ENCODE measurements at places on chromosomes 7 and 10. TPM values are rescaled to one million over a fixed set of nuclear protein-coding genes. Genes with fewer than 3 reads are reported as not detected.

- no peak for DNase-seq
These were observed 98.7 kb upstream of the DNAJB6 start for GRCh38 chr7:157238087-157238486.

GRCh38 chr7:29989257-29989995 lies at the start of gene SCRN1:
SCRN1 (minus strand) TSS chr7:29989801; CDS start chr7:29969067, 20,734 bp downstream.
- peak; percentile 80 for DNase-seq

DNA sequence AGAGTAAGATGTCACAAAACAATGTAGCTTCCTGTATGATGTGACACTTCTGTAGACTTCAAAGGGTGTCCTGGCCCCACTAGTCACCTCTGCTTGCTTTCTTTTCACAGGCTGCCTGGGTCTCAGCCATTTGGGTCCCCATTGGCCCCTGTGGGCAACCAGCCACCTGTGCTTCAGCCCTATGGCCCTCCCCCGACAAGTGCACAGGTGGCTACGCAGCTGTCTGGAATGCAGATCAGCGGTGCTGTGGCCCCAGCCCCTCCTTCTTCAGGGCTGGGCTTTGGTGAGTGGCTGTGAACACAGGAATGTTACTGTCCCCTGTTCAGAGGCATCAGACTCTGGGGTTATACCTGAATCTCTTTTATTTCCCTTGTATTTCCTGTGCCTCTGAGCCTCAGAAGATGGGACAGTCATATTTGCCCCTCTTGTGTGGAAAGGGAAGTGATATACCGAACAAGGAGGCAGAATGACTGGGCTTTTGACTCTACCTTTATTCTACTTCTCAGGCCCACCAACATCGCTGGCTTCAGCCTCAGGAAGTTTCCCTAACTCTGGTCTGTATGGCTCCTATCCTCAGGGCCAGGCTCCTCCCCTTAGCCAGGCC lies 15.4 kb downstream of the SEC24C start:
- no peak for DNase-seq

GRCh38 chr7:128120116-128120515 lies 88.9 kb upstream of the LRRC4 start:
- no peak for DNase-seq

DNA sequence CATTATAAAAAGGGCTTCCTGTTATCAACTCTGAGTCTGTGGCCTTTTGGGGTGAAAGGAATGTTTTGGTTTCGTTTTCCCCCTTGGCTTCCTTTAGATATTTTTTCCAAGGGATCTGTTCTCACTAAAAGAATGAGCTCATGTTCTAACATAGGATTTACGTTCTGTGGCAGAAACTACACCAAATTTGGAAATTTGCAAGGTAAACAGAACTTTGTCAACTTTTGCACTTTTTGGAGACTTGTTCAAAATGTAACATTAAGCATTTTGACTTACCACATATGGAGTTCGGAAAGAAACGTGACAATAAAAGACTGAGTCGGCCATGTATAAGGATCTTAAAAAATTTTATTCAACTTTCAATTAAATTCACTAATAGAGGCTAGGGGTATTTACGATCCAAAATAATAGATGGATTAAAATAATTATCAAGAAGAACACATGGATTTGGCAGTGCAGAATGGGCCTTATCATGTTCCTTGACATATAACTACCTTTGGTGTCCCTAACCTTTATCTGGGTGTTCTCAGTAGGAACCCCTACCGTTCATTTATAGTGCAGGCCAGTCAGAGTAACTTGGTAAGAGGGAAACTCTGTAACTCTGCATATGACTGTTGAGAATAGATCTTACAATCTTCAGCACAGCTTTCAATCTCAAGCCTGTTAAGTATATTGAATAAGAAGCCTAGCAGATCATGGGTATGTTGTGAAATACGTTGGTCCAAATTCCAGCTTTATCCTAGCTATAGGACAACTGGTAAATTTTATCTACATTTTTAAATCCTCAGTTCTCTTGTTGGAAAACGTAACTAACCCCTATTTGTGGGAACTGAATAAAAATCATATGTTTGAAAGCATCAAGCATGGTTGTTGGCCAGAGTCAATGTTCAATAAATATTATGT lies 11.8 kb downstream of the CPED1 start:
- no peak for DNase-seq

DNA sequence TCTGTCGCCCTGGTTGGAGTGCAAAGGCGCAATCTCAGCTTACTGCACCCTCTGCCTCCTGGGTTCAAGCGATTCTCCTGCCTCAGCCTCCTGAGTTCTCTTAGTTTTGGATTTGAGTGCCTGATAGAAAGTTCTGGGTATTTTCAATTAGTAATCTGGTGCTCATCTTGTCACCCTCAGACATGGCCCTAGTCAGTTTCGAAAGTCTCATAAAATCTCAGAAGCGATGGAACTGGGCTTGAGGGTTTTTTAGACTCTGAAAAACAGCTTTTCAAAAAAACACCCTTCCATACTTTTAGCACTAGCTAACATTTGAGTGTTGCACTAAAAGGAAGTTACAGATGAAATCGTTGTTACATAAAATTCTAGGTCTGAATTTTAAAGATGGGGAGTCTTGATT lies 9.4 kb upstream of the PIP4K2A start:
- no peak for DNase-seq

DNA sequence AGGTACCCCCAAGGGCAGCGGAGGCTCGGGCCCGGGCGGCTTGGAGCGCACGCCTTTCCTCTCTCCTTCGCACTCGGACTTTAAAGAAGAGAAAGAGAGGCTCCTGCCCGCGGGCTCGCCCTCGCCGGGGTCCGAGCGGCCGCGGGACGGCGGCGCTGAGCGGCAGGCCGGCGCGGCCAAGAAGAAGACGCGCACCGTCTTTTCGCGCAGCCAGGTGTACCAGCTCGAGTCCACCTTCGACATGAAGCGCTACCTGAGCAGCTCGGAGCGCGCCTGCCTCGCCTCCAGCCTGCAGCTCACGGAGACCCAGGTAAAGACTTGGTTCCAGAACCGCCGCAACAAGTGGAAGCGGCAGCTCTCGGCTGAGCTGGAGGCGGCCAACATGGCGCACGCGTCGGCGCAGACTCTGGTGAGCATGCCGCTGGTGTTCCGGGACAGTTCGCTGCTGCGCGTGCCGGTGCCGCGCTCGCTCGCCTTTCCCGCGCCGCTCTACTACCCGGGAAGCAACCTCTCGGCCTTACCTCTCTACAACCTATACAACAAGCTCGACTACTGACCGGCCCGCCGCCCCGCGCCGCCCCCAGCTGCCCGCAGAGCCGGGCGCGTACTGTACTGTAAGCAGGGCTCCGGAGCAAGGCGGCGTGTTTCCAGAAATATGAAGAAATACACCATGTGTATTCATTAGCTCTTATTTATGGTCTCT lies 1.8 kb downstream of the HMX2 start:
- DNase-seq = peak; percentile 84

GRCh38 chr10:86389441-86390193 lies 23.0 kb upstream of the GRID1 start:
- DNase-seq = no peak

SMKR1 gene
- total RNA-seq = not detected

CDHR1 gene
- 0.14 TPM for total RNA-seq
